ENCODE measurements at places on chromosomes 13 and 19.

DNA sequence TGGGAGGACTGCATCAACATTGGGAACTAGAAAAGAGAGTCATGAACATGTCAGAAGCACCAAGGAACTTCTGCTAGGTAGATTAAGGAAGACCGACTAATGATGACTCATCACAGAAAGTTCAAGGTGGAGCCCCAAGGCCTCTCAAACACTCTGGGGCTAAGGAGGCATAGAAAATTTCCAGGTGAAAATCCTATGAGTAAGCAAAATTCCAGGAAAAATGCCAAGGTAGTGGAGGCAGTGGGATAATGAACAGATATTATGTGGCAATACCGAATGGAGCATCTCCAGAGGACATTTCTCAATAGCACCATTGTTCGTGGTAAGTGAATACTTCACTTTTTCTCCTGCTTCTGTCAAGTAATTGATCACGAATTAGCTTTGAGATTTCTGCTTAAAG is 336.5 kb downstream of the MZT1 start:
- DNase-seq, result no peak

DNA sequence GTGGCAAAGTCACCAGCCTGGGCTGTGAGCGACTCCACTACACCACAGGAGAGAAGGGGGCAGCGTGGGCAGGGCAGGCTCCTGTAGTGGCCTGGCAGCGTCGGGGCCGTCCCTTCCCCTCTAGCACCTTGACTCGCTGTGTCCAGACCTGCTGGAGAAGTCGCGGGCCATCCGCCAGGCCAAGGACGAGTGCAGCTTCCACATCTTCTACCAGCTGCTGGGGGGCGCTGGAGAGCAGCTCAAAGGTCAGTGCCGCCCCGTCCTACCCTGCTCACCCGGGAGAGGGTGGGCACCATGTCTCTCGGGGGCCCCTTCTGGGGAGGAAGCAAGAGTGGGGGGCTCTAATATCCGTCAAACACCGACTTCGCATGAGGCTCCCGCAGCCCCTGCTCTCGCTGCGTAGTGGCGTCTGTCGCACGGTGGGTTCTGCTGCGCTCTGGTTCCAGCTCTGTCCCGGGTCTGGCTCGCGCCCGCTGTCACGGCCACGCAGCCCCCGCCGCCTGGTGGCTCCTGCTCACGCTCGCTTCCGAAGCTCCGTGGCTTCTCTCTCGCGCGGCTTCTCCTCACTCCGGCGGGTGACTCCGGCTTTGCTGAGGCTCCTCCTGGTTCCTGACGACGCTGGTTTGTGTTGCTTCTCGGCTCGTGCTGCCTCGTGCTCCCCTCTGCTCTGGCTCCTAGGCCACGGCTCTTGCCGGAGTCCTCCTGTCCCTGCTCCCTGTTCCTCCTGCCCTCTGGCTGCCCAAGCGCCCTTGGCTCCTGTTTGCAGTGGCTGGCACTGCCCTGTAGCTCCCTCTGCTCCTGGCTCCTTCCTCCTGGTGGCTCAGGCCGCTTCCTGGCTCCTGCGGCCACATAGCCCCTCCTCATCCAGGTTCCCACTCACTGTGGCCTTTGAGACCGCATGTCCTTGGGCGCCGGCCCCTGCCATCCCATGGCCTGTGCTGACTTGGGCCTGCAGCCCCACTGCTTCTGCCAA is 27.2 kb downstream of the MYH14 start:
- no peak for DNase-seq

DNA sequence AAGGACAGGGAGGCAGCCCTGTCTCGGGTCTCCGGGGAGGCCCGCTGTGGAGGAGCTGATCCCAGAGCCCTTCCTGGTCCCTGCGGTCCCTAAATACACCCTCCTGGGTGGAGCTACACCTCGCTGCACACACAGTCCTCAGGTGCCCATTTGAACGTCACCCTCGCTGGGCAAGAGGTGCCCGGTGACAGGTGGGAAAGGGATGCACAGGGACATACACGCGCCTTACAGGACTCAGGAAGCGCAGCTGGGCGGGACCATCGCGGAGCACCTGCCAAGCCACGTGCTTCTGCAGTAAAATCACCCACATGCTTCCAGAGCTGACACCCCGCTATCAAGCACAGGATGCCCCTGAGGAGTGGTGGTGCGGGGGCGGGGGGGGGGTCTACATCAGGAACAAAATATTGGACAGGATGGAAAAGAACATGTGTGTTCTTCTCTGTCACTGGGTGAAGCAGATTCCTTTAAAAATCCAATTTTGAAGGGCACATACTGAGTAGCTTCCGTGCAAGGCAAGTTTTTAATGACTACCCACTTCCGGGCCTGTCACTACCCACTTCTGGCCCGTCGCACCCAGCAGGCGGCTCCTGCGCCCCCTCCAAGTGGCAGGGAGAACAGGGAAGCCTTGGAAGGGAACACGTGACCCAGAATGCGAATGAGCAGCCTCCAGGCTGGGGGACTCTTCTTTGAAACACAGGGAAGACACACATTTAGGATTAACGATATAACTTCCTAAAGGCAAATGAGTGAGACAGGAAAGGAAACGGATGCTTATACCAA is 78.9 kb downstream of the COL4A1 start:
- no peak for DNase-seq

DNA sequence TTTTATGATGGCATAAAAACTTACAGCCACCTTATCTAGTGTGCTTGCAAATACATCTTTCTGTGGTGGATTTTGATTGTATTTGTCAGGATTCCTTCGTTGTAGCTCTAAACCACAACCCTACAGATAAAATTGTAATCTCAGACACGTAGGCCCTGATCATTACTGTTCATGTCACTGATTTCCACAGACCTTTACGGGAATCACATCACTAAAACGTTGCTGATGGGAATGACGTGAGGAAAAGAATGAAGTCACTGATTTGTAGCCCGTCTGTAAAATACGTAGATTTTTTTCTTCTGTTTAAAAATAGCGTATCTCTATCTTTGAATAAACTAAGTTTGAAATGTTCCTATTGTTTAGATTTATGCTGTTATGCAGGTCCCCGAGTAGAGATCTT is 399.2 kb downstream of the MYO16 start:
- no peak for DNase-seq

DNA sequence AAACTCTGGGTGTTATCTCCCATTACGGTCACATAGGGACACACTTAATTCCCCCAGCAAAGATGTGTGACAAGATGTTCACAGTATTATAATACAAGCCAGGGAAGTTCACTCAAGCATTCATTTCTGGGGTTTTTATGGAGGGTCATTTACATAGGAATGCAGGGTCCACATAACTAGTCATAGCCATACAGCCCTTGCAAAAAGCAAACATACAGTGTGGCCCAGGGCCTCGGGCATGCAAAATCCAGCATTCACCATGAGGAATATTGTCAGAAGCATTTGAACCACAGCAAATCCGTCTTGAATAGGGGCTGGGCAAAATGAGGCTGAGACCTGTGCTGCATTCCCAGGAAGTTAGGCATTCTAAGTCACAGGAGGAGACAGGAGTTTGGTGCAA is 13.0 kb upstream of the ZNF460 start:
- no peak for DNase-seq

- no peak for DNase-seq
Observed at GRCh38 chr19:5319516-5319915, 21.1 kb downstream of the PTPRS start.

- DNase-seq, result no peak
Observed at GRCh38 chr19:8209462-8210378, 550 bp downstream of the CERS4 start.

DNA sequence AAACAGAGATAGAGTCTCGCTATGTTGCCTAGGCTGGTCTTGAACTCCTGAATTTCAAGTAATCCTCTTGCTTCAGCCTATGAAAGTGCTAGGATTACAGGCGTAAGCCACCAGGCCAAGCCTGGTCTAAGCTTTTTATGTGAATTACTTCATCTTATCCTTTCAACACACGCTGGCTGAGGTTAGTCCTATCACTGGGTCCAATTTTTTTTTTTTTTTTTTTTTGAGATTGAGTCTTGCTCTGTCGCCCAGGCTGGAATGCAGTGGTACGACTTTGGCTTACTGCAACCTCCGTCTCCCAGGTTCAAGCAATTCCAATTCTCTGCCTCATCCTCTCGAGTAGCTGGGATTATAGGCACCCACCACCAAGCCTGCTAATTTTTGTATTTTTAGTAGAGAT is 10.4 kb downstream of the MYO1F start:
- DNase-seq, result no peak

- DNase-seq, result no peak
Observed at GRCh38 chr13:27113436-27113835, 58.2 kb downstream of the USP12 start.

DNA sequence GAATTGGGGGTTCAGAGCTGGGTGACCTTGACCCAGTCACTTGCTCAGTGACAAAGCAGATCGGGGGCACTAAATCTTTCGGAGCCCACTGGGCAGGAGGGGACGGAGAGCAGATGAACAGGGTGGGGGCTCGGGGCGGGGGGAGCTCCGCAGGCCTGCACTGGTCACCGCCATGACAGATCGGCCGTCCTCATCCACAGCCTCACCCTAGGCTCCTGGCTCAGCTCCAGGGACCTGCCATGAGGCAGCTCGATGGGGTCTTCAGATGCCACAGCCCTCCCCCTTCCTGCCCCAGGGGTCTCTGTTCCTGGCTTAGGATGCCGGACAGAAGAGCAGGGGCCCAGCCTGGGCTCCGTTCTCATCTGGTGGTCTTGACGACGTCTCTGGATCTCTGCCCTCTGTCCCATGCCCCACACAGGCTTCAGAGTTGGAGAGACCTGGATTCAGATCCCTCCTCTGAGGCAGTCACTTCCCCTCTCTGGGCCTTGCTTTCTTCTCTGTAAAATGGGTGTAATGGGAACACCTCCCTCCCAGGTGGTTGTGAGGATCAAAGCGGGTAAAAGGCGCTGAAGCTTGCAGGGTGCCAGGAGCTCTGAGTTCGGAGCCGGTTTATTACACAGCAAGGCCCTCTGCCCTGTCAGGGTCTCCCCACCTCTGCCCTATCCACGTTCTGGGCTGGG is 3.0 kb downstream of the KDM4B start:
- DNase-seq, result no peak

- DNase-seq, result no peak
Observed at GRCh38 chr19:45637890-45638667, 1.1 kb downstream of the EML2 start.

DNA sequence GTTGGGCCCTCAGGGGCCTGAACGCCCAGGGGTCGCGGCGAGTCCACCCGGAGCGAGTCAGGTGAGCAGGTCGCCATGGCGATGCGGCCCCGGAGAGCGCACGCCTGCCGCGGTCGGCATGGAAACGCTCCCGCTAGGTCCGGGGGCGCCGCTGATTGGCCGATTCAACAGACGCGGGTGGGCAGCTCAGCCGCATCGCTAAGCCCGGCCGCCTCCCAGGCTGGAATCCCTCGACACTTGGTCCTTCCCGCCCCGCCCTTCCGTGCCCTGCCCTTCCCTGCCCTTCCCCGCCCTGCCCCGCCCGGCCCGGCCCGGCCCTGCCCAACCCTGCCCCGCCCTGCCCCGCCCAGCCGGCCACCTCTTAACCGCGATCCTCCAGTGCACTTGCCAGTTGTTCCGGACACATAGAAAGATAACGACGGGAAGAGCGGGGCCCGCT is at the start of gene CCNA1:
TSS of gene CCNA1 (plus strand) at position 390 of the 439 bp plus-strand sequence. CDS start 562 bp downstream, outside the sequence.
- DNase-seq, result peak; percentile 12

DNA sequence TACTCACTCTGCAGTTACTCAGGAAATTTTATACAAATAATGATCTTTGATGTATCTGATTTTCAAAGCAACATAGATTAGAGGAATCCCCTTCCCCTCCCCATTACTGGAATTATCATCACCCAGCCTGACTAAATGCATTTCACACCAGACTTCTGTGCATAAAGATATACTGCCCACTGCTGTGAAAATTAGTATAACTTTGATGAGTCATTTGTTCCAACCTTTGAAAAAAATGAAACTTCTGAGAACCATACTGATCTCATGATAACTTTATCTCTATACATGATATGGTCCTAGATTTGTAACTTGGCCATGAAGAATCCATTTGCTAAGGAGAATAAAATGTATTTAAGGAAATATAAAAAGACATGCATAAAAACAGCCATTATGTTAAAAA is 63.9 kb downstream of the GPC6 start:
- no peak for DNase-seq

DNA sequence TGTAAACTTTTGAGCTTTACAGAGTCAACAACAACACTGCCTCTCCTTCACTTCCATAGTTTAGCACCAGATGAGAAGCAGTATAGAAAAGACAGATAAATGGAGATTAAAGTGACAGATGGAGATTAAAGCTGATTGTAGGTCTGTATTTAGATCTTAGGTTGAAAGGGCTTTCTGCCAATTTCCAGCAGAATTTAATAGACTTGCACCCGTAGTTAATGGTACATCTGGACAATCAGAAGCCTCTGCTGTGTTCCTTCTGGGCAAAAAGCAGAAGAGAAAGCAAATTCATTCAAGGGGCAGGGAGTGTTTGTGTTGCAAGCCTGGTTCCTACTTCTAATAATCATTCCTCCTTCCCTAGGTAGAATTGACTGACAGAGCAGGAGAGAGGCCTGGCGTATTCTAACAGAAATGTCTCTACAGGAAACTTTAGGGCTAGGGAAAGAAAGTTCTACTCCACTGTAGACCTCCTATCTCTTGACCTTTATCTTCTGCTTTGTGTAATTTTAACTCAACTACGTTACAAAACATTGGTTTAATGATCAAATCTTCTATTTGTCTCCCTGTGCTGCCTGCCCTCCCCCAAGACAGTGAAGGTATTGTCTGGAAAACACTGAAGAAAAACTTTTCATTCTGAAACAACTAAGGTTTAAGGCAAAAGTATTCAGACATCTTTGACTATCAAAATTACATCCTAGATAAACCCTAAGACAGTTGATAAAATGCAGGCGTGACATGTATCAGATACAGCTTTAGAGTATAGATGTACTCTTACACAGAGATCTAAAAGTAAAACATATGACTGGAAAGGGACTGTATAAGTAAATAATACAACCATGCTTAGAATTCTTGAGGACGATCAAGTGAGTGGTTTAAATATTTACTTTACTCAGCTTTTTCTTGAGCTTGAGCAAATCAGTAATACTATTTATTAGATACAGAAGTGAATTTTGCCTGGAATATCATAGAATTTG is 44.4 kb downstream of the GPC6 start:
- DNase-seq, result no peak

GRCh38 chr13:68440874-68441273 is 1210.7 kb upstream of the PCDH9 start:
- no peak for DNase-seq

GRCh38 chr19:30593975-30594745 is 222.0 kb downstream of the ZNF536 start:
- no peak for DNase-seq

DNA sequence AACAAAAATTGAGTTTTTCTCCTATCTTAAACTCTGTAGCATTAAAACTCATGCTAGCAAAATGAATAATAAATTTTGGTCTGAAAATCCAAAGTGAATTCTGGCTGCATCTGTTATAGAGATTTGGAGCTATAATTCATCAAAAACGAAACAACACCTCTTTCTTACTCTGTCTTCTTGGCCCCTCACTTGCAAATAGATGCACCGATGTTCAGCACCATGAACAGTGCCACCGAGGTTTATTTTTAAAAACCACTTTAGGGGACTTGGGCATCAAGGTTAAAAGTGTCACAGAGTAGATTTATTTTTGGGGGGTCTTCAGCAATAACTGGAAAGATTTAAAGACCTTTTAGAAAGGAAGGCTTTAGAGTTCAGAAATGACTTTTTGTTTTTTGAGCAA is 26.1 kb upstream of the EID2 start:
- DNase-seq, result no peak

- DNase-seq, result no peak
Observed at GRCh38 chr19:53007200-53007599, 6.5 kb upstream of the ERVV-1 start.
